Amniotic epithelial cell (primary cell): ENCODE measurements at places on chromosomes 6 and 20.

- no peak for DNase-seq
These were observed 5.8 kb downstream of the BTN3A3 start for GRCh38 chr6:26445934-26446667.

- DNase-seq = no peak
These were observed 102.3 kb downstream of the HTR1B start for GRCh38 chr6:77361018-77361417.

DNA sequence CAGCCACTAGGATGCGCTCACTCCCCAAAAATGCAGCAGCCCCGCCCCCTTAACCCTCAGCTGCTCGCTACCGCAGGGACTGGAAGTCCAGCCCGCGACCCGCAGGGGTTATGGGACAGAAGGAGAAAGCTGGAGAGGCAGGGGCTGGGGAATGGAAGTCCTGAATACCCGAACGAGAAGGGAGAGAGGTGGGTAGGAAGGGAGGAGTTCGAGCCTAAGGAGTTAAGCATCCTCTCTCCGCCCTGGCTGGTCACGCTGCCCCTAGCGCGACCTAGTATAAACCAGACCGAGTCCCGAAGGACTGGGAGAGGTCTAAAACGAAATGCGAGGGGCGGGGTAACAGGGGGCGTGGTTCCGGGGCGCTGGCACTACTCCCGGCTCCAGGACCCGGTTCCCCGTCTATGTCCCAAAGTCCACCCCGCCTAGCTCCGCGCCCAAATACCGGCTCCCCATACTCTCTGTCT, 448 bp upstream of the DDAH2 start:
- DNase-seq = peak; percentile 81

GRCh38 chr6:41587131-41587879, 41.1 kb downstream of the FOXP4 start:
- no peak for DNase-seq

DNA sequence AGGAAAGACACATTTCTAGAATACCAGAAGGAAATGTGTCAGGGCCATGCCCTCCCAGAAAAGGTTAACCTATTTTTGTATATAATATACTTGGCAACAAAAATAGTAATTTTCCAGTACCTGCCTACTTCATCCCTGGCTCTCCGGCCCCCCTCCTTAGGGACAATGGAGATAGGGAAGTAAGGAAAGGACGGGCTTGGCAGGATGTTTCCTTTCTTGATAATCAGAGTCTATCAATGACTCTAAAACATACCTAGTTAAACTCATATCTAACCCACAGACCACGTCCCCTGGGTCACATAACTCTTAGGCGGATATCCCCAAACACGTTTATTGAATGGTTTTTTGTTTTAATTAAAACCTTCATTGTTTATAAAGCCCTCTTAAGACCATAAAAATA, 11.8 kb downstream of the UQCC2 start:
- DNase-seq = no peak

- no peak for DNase-seq
These were observed 76.7 kb downstream of the CDYL start for GRCh38 chr6:4852938-4853337.

DNA sequence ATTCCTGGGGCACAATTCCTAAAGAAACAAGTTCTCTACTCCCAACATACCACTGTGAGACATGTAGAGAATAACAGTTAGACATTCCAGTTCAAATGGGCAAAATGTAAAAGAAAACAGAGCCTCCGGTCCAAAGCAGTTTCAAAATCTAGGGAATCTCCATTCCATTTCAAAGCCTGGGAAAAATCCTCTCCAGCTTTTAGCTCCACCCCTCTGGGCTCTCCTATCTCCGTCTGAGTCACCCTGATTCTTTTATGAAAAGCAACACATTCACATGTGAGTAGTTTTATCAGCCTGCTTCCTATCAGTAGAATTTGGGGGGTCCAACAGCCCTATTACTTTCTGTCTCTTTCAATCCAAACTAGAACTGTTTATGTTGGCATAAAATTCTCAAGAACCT, 3.7 kb downstream of the CSNK2A1 start:
- peak; percentile 85 for DNase-seq

DNA sequence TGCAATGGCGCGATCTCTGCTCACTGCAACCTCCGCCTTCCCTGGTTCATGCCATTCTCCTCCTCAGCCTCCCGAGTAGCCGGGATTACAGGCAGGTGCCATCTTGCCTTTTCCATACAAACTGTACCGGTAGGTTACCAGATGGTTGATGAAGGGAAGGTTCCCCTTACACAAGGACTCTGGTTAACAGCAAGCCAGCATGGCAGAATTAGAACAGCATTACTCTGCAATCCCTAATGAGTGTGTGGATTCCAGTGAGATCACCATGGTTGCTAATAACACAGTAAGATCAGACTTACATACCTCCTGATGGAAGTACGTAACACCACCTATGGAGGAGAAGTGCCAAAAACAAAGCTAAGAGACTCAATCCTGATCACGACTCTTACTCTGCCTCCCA, 51.7 kb downstream of the TTI1 start:
- no peak for DNase-seq

GRCh38 chr6:143000811-143001210, 55.8 kb upstream of the HIVEP2 start:
- no peak for DNase-seq

- DNase-seq = no peak
These were observed 877 bp downstream of the ENPP4 start for GRCh38 chr6:46130666-46131065.

DNA sequence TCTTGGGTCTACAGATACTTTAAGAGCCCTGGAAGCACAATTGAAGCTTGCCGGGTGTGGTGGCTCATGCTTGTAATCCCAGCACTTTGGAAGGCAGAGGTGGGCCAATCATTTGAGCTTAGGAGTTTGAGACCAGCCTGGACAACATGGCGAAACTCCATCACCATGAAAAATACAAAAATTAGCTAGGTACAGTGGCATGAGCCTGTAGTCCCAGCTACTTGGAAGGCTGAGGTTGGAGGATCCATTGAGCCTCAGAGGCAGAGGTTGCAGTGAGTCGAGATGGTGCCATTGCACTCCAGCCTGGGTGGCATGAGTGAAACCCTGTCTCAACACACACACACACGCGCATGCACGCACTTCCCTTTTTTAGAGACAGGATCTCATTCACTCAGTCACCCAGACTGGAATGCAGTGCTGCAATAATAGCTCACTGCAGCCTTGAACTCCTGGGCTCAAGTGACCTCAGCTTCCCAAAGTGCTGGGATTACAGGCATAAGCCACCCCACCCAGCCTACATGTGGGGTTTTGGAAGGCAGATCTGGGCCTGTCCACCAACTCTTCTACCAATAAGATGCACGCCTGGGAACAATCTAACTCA, 182.5 kb upstream of the JARID2 start:
- DNase-seq = no peak

DNA sequence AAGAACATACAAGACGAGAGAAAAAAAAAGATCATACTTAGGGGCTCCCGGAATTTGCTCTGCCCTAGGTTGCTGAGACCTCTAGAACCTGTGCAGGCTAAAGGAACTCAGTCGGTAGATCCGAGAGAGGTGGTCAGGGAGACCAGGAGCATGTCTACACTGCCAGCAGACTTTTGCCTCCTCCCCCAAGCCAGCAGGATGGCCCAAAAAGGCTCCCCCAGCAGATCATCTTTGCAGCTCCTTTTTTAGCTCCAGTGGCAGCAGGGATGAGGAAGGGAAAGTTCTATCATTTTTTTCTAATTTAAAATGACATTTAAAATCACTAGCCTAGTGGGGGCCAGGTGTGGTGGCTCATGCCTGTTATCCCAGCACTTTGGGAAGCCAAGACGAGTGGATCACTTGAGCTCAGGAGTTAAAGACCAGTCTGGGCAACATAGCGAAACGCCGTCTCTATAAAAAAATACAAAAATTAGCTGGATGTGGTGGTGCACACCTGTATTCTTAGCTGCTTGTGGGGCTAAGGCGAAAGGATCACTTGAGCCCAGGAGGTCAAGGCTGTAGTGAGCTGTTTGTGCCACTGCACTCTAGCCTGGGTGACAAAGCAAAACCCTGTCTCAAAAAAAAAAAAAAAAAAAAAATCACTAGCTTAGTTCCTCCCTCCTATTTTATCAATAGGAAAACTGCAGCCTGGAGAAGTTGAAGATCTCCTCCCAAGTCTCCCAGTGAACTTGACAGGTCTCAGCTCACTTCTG, 69.3 kb upstream of the MYL9 start:
- no peak for DNase-seq

GRCh38 chr20:35515341-35515740, 14.1 kb downstream of the C20orf173 start:
- no peak for DNase-seq

- DNase-seq = peak; percentile 78
These were observed 132.8 kb downstream of the CDK19 start for GRCh38 chr6:110682460-110682853.

DNA sequence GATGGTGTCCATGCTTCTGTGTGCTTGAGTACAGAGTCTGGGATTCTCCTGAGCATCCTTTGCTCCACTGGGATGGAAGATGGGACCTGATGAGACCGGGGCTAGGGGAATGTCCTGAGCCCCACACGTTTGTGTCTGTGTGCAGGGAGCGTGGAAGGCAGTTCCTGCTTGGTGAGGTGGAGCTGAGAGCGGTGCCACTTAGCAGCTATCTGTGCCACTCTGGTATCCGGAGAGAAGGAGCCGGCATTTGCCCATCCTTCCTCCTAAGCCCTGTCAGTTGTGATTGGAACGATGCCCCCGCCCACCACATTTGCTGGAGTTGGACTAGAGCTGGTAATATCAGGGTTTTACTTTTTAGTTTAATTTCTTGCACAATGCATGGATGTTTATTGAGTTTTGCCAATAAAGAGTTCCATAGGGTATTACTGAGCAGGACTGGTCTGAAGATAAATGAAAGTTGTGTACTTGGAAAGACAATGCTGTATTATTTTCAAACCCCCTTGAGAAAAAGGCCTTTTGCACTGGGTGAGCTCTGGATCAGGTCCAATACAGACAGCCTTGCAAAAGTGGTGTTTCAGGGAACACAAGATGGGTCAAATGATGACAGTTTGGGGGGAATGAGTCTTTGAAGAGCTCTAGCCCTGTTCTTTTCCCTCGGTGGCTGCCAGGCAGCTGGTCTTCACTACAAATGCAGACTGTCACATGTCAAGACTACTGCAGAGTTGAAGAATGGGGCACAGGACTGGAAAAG, 130.8 kb downstream of the SYCP2 start:
- DNase-seq = no peak

- DNase-seq = peak; percentile 63
These were observed 435 bp downstream of the CENPB start for GRCh38 chr20:3786126-3786484.

- no peak for DNase-seq
These were observed 104.4 kb upstream of the SNX9 start for GRCh38 chr6:157718503-157719187.
